NCI-H1105 treated with DMSO at 0.1 percent for 48 hours (cell line): ENCODE measurements at places on chromosomes 1 and 21.

DNA sequence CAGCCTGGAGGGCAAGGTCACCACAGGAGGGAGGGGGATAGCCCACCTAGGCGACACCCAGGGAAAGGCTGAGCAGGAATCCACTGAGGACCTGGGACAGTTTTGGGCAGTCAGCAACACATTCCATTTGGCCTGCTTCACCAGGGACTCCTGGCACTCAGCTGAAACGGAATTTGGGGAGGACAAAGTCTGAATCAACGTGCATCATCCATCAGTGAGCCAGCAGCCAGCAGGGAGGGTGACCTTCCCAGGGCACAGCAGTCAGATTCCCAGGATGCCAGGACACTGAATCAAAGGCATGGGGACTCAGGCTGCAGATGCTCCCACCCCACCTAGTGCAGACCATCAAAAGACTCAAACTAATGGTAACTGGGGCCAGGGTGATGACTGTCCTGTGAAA lies 4.6 kb downstream of the SH3BP5L start:
- DNase-seq = no peak

- DNase-seq = no peak
Observed at GRCh38 chr21:27173053-27173452, 206.2 kb upstream of the ADAMTS5 start.

- DNase-seq = no peak
Observed at GRCh38 chr1:115951560-115951959, 24.8 kb upstream of the SLC22A15 start.

DNA sequence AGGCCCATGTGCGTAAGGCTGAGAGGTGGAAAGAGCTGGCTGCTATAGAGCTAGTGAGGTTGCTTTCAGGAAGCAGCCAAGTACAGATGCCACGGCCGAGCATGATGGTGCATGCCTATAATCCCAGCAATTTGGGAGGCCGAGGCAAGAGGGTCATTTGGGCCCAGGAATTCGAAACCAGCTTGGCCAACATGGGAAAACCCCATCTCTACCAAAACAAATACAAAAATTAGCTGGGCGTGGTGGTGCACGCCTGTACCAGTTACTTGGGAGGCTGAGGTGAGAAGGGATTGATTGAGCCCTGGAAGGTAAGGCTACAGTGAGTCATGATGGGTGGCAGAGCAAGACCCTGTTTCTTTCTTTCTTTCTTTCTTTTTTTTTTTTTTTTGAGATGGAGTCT lies 2.7 kb downstream of the CCDC24 start:
- no peak for DNase-seq

DNA sequence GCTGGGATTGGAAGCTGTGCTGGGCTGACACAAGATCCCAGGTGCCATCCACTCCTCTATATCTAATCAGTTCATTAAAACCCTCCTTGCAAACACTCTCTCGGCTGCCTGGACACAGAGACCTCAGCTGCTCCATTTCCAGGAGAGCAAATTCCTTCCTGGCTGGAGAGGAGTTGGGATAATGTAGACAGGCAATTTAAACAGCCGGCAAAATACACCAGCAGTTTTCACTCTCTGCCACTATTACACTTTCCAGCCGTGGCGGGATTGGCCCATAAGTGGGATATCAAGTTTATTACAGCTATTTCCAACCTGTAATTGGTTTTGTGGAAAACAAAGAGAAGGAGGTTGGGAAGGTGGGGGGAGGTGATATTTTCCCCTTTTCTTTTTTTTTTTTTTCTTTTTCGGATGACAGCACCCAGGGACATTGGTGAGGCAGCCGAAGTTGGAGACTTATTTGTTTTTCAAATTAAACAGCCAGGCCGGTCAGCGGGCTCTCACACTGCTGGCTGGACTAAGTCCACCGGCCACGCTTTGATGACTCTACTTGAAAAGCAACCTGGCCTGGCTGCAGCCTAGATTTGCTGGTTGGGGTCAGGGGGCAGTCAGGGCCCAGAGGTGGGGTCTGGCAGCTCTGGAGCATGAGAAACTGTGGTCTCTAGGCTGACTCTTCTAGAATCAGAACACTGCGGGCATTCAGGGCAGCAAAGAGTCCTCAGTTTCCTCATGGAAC lies 177.4 kb downstream of the IGSF21 start:
- peak; percentile 33 for DNase-seq
